ENCODE measurements at places on chromosomes 12 and 14.

- no peak for DNase-seq
These were observed 358.4 kb downstream of the DPF3 start for GRCh38 chr14:72535485-72535884.

GRCh38 chr12:75882421-75882820, 149.2 kb downstream of the PHLDA1 start:
- DNase-seq, result no peak

GRCh38 chr12:101694297-101694848, 3.1 kb upstream of the CHPT1 start:
- DNase-seq, result no peak

DNA sequence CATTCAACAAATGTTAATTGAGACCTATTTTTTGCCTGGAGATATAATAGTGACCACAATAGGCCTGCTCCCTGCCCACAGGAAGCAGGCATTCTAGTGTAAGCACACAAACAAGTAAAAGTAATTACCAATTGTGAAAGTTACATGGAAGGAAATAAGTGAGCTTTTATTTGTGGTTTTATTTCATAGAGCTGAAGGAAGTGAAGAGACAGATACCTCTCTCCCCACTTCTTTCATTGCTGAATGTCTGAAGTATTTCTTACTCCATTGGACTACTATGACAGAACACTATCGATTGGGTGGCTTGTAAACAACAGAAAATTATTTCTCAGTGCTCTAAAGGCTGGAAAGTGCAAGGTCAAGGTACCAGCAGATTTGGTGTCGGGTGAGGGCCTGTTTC, 183.5 kb downstream of the PRKCH start:
- DNase-seq, result no peak

GRCh38 chr14:80414080-80414479, 202.8 kb upstream of the DIO2 start:
- DNase-seq, result no peak

DNA sequence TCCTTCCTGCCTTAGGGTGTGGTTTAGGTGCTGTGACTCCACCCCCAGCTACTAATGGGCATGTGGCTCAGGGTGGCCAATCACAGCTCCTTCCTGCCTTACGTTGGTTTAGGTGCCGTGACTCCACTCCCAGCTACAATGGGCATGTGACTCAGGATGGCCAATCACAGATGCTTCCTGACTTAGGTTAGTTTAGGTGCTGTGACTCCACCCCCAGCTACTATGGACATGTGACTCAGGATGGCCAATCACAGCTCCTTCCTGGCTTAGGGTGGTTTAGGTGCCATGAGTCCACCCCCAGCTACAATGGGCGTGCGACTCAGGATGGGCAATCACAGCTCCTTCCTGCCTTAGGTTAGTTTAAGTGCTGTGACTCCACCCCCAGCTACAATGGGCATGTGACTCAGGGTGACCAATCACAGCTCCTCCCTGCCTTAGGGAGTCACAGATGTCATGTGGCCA, 163.9 kb downstream of the TBX5 start:
- no peak for DNase-seq

DNA sequence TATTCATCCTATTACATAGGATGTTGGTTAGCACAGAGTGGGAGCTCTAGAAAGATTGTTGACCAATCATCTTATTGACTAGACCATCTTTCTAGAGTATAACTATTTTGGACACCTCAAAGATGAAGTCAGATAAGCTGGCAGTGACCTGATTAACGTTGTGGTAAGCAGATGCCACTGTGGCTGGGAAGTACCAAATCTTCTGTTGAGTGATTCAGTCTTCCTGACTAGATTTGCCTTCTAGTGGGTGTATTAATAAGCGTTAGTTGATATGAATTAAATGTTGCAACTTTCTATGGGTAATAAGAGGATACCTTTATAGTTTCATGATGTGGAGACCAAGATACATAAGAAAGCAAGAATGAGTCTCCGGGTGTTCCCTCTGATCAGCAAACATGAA, 51.2 kb upstream of the HELB start:
- DNase-seq, result peak; percentile 8

DNA sequence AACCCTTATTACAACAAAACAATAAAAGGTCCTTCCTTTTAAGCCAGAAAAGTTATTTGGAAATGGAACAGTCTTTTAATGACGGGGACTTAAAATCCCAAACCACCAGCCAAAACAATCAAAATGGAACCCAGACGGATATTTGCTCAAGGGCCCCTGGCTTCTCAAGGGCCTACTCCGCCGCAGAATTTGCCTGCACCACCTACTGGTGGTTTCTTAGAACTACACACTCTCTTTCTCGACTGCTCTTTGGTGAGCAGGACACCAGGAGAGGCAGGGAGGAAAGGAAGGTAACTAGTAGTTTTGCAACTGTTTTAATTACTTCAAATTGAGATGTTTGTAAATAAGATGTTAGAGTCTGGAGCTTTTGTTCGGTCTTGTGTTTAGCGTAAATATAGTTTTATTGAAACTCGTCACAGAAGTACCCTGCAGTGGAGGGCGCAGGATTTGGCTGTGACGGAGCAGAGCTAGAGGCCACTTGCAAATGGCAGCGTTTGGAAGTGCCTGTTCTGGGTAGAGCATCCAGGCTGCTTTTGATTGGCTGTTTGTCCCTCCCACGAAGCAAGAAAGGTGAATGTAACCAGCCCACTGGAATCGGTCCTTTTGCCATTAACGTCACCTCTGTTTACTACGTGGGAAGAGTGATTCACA, 238.5 kb downstream of the CACNA1C start:
- no peak for DNase-seq

GRCh38 chr14:75280831-75281653, 2.4 kb downstream of the FOS start:
- no peak for DNase-seq

DNA sequence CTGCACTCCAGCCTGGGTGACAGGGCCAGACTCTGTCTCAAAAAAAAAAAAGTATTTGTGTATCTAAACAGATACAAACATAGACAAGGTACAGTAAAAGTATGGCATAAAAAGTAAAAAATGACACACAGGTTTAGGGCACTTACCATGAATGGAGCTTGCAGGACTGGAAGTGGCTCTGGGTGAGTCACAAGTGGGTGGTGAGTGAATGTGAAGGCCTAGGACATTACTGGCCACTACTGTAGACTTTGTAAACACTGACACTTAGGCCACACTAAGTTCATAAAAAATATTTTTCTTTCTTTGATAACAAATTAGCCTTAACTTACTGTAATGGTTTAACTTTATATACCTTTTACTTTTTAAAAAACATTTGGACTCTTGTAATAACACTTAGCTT, 38.0 kb upstream of the EIF5 start:
- no peak for DNase-seq

GRCh38 chr12:109723311-109723881, 9.8 kb downstream of the FAM222A start:
- no peak for DNase-seq

- no peak for DNase-seq
These were observed 503 bp downstream of the FBXO21 start for GRCh38 chr12:117189725-117190209.

DNA sequence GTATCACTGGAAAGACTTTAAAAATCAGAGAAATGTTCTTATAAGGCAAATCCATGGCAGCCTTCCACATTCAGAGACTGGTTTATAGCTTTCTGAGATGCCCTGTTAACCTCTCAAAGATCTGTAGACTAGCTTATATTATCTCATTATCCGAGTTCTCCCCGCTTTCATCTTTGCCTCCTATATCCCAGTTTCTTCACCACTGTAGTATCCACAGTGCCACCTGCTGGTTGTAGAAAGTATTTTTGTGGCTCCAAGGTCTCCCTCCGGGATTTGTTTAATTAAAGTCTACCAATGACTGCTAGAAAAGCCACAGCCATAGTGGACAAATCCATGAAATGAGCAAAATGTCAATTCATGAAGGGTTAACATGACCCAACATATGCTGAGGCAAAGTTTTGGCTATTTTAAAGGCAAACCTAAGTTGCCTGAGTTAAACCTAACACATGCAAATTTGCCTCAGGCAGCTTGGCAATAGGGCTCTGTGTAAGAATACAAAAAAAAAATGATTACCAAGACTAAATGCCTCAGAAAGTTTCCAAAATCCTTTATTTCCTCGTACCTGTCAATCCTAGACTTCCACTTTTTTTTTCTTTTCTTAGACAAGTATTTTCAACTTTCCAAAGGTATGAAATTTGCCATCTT, 218.8 kb upstream of the BMP4 start:
- peak; percentile 28 for DNase-seq

GRCh38 chr12:95100264-95101190, 27.1 kb upstream of the NR2C1 start:
- no peak for DNase-seq

DNA sequence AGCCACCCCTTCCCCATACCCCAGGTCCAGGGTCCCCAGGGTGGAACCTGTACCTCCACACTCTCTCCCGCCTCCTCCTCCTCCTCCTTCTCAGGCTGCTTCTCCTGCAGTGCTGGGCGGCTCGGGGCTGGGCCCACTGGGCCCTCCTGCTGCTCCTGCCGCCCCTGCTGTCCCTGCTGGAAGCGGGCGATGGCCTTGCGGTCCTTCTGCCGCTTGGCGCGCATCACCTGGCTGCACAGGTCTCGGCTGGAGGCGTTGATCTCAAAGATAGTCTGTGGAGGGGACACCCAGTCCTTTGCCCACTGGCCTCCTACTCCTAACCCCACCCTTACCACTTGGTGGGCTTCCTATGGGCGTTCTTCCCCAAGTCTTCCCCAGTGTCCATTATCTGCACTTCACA, 14.5 kb downstream of the CFAP73 start:
- no peak for DNase-seq

- DNase-seq, result no peak
These were observed 1.9 kb downstream of the HEATR5A start for GRCh38 chr14:31418440-31418839.

DNA sequence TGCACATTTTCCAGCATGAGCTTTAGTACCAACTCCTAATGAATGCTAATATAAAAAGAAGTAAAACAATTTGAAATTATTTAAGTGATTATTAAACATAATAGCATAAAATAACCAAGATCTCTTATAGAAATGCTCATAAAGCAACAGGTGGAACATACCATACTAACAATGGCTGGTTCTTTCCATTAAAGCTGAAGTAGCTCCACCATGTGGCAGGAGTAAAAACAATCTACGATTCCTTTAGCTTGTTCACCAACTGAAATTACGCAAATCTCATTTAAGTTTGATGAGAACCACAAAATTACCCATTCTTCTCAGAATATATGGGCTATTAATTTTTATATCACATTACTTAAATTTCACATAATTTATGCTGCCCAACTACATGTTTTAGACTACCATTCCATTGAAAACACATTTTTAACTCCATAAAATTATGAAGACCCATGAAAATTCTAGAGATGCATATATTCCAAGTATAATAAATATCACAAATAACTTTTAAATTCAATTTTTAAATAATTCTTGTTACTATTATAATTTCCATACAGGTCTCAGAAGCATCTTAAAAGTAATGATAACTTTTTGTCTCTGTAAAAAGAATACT, 213.6 kb downstream of the DAD1 start:
- no peak for DNase-seq

- DNase-seq, result no peak
These were observed 461.2 kb downstream of the FLRT2 start for GRCh38 chr14:85991156-85991555.

DNA sequence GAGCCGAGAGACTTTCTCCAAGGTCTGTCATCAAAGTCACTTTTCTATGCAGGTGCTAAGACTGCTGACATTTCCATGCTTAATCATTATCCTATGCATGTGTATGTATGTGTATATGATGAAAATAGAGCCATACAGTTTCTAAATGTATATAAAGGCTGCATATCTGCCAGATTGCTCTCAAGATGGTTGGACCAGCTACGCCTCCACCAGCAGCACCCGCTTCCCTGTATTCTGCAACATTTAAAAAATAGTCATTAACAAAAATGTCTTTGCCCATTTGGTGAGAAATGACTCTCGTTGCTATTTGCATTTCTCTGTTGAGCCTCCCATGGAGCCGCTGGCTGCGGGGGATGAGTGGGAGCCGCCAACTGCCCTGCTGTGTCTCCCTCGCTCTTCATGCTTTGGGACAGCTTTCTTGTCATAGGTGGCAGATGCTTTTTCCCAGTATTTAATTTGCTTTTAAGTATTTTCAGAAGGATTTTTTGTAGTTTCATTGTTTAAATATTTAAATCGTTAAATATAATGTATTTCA, 54.7 kb downstream of the DYNC1H1 start:
- DNase-seq, result no peak

DNA sequence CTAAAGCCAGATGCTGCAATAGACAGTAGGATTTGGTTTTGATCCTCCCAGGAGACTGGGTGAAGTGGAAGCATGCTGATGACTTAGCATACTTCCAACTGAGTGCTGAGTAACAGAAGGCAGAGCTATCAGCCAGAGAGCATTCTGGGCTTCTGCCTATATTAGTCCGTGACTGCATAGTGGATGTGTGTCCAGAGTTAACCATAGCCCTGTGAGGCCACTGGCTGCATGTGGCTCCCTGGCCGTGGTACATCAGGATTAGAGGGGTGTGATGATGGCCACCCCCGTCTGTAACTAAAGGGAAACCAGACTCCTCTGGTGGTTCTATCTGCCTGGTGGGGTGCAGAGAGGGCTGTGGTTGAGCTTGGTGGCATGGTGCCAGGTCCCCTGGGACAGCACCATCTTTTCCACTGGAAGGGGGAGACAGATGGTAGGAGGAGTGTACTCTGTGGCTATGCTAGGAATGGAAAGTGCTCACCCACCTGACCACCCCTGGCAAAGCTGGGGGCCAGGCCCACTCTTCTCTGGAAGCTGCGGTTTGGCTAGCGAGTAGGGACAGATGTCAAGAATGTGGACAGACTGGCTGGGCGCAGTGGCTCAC, 27.4 kb downstream of the ABCD4 start:
- no peak for DNase-seq

GRCh38 chr12:106141452-106141851, 2.7 kb upstream of the NUAK1 start:
- DNase-seq, result no peak

DNA sequence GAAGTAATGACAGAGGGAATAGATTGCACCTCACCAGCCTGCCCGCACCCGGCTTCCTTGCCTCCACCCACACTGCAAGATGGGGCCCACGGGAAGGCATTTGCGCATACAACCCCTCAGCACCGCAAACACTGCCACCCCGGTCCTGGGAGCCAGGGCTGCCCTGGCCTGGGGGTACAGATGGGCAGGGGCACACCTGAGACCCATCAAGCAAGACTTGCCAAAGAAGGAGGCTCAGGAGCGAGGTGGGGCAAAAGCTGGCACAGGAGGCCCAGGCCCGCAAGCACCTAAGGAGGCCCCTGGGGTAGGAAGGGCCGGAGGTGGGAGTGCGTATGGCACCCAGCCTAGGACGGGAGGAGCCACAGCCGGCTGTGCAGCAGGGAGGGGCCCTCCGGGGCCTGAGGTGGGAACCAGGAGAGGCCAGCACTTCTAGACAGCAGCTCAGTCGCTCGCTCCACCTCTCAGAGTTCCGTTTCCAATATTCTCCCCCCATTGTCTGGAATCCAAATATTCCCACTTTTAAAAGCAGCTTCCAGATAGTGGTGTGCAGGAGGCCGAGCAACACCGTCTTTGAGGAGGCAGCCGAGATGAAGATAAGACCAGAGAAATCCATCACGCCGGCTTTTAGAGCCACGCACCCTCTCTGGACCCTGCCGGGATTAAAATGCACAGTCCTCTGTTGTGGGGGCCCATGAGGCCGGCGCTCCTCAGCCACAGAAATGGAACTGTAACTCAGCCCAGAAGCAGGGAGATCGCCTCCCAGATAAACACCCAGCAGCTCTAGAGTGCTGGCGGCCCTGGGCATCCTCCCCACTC, 12.2 kb upstream of the C14orf180 start:
- no peak for DNase-seq
